ENCODE measurements at places on chromosomes 6 and 20.

GRCh38 chr6:27188885-27189418 lies 58.5 kb upstream of the PRSS16 start:
- DNase-seq, result no peak

- DNase-seq, result no peak
These were observed 350.4 kb downstream of the BCKDHB start for GRCh38 chr6:80456724-80457438.

DNA sequence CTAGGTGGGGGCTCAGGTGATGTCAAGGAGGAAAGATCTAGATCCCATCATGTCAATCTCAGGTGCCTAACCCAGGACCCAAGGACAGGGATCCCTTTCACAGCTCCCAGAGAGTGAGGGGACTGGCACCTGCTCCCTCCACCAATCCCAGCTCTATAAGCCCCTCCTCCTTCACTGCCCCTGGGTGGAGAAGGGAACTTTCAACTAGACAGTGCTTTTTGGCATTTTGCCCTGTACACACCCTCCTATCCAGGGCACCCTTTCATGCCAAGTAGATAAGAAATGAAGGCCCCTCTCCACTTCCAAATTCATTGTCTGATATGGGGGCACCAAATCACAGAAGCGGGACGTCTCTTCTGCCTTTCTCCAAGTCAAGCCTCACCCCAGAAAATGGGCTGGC lies 61.6 kb downstream of the MDGA1 start:
- DNase-seq, result no peak

GRCh38 chr20:48155268-48155667 lies 370.0 kb upstream of the SULF2 start:
- DNase-seq, result no peak

- no peak for DNase-seq
These were observed 34.9 kb upstream of the GTSF1L start for GRCh38 chr20:43761386-43762340.

- DNase-seq, result peak; percentile 22
These were observed 272.9 kb downstream of the SMOC2 start for GRCh38 chr6:168713839-168714238.

All from coronary artery (tissue), 2 donors.